ENCODE measurements at places on chromosomes 7 and 10.

- DNase-seq: no peak
Measured at GRCh38 chr10:93280699-93281366, 201.3 kb downstream of the MYOF start.

DNA sequence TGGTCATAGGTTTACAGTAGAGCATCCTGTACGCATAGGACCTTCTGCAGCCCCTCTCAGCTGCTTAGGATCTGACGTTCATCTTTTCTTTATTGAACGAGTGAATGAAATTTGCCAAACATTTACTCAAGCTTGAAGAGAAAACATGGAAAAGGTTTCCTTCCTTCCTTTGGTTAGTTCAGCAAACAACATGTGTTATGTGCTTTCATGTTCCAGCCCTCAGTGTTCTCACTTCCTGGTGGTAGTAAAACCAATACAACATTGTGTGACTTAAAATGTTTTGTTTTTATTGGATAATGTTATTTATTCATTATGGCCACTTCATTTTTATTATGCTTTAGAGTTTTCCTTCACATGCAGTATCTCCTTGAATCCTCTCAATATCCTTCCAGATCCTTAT, 1.4 kb upstream of the CDCA7L start:
- DNase-seq: no peak

- no peak for DNase-seq
Measured at GRCh38 chr10:47286591-47287315, 13.2 kb upstream of the GDF10 start.

GRCh38 chr7:70044064-70044463, 445.8 kb downstream of the AUTS2 start:
- no peak for DNase-seq

GRCh38 chr7:74042746-74043522, 15.0 kb downstream of the ELN start:
- DNase-seq: no peak

DNA sequence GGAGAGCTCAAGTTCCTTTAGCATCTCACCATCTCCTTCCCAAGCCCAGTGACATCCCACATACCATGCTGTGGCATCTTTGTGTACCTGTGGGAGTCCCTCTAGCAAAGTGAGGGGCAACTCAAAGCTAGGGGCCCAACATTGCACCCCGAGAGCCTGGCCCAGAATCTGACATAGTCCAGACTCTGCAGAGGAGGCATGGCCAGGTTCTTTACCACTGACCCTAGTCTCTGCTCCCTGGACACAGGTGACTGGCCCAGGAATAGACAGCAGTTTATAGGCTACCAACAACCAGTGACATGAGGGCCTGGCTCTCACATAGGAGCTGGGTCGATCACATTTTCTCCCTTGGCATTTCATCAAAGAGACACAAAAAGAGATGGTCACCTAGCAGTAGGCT, 444.0 kb upstream of the ZMIZ1 start:
- no peak for DNase-seq

GRCh38 chr10:123800821-123801220, 90.8 kb downstream of the CPXM2 start:
- no peak for DNase-seq

DNA sequence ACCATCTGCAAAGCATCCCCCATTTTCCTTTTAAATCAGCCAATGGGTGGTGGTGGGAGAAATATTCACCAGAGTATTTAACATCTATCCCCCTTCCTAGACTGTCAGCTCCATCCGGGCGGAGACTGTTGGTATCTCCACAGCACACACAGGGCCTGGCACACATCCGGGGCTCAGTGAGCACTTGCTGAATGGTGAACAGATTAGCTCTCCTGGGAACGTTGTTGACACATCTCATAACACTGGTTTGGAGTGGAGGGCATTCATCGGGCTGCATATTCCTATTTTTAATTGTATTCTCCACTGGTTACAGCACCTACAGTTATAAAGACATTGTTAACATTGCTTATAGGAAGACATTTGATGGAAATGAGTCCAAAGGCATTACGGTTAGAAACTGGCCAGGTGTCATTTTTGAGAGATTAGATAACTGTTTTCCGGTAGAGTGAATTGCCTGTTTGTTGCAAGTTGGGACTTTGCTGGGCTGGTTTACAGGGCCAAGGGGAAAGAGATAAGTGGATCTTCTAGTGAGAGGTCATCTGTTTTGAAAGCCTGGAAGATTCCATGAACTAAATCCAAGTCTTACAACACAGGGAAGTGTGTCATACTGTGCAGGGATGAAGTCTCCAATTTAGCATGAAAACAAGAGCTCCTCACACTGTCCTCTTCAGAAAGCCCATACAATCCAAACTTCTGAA, 101.8 kb downstream of the EGFR start:
- no peak for DNase-seq

DNA sequence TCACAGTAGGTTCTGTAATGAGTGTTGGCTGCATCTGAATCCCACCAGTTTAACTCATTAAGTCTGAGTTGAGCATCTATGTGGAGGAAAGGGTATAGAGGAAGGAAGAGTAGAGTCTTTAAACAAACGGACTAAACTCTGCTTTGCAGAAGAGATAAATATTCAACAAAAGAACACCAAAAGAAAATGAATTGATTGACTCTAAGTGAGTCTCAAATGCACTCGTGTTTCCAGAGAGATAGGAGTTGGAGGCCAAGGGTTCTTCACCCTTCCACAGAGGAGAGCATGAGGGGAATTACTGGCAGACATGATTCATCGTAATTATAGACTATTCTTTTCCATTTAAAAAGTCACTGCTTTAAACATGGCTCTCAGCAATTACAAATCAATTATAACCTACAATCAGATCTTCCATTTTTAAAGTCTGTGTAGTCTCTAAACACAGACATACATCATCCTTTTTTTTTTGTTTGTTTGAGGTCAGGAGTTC, 56.3 kb downstream of the PLPP4 start:
- no peak for DNase-seq

- no peak for DNase-seq
Measured at GRCh38 chr10:78947226-78947625, 121.5 kb upstream of the ZMIZ1 start.

- DNase-seq: no peak
Measured at GRCh38 chr7:158710651-158711102, 6.1 kb upstream of the NCAPG2 start.

DNA sequence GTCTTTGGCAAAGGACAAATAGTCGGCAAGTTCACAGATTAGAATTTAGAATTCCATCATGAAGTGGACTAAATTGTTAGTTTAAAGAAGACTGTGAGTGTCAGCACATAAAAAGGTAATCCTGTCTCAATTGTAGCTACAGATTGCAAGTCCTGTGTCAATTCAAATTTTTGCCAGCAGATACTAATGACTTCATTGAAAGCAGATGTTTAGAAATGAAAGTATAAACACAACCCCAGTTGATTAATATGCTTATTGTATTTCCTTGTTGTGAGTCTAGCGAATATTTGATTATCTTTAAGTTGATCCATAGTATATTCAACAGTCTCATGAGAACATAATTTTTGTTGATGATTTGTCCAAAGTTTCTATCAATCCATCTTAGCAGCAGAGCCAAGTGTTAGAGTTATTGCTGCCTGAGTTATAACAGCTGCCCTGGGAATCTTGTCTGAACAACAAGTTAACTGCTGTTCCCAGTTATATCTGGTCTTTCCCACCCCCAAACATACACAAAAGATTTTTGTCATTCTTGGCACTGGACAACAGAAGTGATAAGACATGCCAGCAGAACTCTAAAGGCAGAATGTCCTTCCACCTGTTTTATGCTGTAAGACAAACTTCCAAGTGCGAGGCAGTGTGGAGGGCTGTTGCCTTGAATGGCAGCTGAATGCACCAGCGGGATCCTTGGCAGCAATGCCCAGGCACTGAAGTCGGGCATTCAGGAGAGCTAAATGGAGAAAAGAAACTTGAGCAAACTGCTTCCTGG, 21.3 kb upstream of the HERPUD2 start:
- no peak for DNase-seq

DNA sequence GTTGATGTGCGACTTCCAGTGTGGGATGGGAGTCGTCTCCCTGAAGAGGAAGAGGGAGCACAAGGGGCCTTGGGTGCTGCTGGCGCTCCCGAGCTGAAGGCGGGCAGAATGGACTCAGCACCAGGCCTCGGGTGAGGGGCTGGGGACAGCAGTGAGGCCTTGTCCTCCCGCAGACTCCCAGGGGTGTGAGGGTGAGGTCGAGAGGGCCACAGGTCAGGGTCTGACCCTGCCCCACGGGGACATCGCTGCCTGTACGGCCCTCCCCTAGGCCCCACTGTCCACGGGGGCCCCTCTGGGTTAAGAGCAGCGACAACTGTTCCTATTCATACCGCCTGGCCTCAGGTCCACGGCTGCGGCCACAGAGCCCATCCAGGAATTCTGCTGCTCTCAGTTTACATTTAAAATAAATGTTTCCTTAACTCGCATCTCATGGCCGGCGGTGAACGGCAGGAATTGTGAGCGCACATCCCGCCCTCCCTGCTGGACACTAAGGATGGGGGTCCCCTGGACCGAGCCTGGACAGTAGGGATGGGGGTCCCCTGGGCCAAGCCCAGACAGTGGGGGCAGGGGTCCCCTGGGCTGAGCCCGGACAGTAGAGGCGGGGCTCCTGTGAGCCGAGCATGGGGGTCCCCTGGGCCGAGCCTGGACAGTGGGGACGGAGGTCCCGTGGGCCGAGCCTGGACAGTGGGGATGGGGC, 61.7 kb downstream of the PDGFA start:
- no peak for DNase-seq

- no peak for DNase-seq
Measured at GRCh38 chr10:132541601-132542011, 4.0 kb downstream of the INPP5A start.

GRCh38 chr7:120475994-120476393, 203.0 kb downstream of the KCND2 start:
- DNase-seq: no peak

GRCh38 chr7:99597762-99598501, at the start of gene TMEM225B:
Gene TMEM225B (plus strand): TSS chr7:99598267. CDS start chr7:99604389, 6,122 bp downstream.
- DNase-seq: no peak

DNA sequence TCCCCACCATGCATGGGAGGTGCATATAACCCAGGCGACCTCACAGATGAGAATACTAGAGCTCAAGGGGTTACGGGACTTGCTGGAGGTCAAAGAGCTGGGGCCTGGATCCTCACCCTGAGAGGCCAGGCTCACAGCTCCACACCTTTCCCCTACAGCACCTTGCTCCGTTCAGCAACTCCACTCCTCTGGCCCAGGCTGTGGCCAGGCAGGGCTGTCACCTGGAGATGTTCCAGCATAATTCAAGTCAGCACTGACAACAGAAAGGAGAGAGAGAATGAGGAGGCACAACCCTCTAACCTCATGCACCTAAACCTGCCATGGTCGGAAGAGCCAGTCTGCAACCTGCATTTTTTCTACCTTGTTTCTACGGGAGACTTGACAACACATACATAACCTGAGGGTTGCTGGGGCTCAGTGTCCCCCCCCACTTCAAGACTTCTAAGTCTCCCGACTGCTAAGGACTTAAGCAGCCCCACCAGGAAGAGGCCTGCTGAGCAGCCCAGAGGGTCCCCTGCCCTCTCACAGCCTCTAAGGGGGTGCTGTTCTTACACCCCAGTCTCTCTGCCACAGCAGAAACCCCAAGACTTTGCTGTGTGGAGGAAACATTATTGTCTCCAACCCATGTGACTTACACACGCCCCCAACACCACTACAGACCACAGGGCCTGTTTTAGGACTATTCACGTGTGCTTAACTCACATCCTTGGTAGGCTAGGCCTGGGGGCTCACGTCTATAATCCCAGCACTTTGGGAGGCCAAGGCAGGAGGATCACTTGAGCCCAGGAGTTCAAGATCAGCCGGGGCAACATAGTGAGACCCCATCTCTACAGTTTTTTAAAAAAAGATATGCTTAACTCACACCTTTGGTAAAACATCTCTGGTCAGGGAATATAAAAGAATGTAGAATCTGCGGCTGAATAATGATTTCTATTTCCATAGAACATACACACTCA, 175.6 kb downstream of the FAM107B start:
- no peak for DNase-seq

GRCh38 chr7:106041140-106041717, 70.9 kb downstream of the SYPL1 start:
- DNase-seq: no peak

DNA sequence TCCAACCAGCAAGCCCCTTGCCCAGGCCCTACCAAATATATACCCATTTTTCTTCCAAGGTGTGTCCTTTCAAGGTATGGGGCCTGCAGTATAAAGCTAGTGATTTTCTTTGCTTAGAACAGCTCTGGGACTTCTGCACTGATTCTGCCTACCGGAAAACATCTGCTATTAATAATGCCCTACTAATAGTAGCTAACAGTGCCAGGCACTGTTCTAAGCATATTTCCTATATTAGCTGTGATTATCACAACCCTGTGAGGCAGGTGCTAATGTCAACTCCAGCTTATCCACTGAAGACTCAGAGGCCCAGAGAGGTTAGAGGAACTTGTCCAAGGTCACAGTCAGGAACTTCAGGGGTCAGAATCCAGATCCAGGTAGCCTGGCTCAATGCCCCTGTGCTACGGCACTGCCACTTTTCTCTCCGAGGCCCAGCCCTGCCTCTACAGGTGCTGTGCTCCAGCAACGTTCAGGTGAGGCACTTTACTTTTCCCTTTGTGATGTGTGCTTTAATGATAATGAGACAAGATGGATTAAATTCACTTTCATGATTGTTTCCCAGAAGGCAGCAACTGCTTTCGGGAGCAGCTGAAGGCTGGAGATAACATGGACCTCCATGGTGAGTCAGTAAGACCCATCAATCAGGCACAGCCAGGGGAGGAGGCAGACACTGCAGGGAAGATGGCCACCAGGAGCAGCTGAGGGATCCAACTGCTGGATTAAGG, 26.7 kb downstream of the TAS2R41 start:
- DNase-seq: no peak

DNA sequence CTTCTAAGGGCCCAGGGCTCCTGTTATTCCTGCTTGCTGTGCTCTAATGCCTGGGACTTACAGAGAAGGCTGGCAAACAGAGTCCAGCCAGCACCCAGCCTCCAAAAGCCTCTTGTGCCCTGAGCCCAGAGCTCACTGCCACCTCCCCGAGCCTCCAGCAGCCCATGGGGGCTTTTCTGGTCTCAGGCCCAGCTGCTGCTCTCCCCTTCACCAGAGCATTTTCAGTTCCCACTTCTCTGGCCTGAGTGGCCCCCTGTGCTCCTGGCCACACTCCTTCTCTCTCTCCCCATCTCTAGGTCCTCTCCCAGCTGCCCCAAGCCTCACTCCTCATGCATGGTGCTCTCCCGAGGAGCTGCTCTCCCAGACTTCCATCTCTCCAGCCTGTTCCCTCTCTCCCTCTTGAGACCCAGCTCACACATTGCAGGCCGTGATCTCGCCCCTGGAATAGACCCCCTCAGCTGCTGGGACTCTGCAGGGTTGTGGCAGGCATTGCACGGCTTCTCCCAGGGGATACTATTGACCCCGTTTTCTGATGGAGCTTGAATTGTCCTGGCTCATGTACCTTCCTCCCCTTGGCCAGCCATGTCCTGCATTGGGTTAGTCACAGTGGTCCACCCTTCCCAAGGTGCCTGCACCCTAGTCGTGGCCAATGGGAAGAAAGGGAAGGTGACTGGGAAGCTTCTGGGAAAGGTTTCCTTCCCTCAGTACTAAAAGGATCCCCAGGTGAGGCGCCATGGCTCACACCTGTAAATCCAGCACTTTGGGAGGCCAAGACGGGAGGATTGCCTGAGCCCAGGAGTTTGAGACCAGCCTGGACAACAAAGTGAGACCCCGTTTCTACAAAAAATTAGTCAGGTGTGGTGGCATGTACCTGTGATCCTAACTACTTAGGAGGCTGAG, 9.0 kb upstream of the RASSF4 start:
- DNase-seq: no peak

- DNase-seq: no peak
Measured at GRCh38 chr10:86770412-86770960, 14.1 kb downstream of the BMPR1A start.
